IPS DF 6.9 (cell line): ENCODE measurements at places on chromosomes 1 and 21.

DNA sequence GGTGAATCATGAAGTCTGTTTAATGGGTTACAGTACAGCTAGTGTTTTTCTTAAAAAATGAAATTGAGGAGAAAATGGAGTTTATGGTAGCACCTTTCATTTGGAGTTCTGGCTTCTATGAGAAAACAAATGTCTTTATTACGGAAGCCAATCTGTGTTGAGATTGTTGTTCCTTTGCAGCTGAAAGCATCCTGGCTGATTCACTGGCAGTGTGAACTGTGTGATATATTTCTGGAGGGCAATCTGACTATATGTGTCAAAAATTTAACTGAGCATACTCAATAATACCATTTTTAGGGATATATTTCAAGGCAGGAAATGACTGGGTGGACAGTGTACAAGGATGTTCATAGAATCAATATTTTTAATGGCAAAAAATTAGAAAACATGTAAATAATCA, 46.6 kb upstream of the LYST start:
- no peaks in the 10 kb centered on the region for H3K36me3 ChIP-seq
- no peak for DNase-seq
- no peaks in the 10 kb centered on the region for H3K27me3 ChIP-seq

DNA sequence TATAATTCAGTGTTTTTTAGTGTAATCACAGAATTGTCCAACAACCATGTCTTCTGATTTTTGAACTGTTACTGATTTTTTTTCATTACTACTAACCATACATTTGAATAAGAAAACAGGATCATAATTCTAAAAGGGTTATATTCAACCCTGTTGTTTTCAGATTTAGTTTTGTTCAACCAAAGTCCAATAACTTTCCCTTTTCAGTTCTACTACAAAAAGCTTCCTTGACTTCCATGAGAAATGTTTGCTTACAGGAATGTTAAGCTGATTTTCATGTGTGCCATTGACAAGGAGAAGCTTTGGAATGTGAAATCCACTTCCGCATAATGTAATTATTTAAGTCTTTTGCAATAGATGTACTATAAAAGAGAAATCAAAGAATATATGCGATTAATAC, 72.0 kb upstream of the ZNF326 start:
- no peak overlapping the region for H3K27ac ChIP-seq
- no peaks in the 10 kb centered on the region for H3K27me3 ChIP-seq
- no peaks in the 10 kb centered on the region; the same call in 1 of the 2 replicates for H3K36me3 ChIP-seq
- peaks cover 6% of the 10 kb centered on the region for H3K4me1 ChIP-seq
- no peak overlapping the region for H3K4me3 ChIP-seq
- DNase-seq: no peak

DNA sequence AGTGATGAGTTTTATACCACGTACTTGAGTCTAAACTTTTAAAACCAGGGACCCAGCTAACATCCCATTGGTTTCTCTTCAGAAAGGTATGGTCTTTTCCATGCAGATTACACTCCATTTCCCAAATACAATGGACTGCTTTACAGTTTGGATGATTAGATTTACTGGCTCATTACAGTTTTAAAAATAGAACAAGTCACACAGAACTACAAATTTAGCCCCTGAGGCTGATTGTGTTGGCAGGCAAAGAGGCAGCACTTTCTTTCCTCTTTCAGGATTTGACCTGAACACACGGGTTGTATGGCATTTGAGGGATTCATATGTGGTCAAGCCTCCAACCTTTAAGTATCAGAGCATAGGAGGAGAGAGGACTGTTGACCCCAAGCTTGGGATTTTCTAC, 21.8 kb upstream of the VTCN1 start:
- H3K36me3 ChIP-seq: no peaks in the 10 kb centered on the region
- no peak for DNase-seq
- no peaks in the 10 kb centered on the region for H3K4me1 ChIP-seq
- no peak overlapping the region for H3K4me3 ChIP-seq
- H3K27ac ChIP-seq: no peak overlapping the region

GRCh38 chr1:92480813-92481598, 5.7 kb downstream of the GFI1 start:
- H3K27me3 ChIP-seq: peaks cover 83% of the 10 kb centered on the region
- no peaks in the 10 kb centered on the region for H3K36me3 ChIP-seq
- peaks cover 19% of the 10 kb centered on the region for H3K4me1 ChIP-seq
- H3K4me3 ChIP-seq: peak overlapping the region; percentile 27; the same call in 1 of the 2 replicates

- no peak for DNase-seq
- H3K36me3 ChIP-seq: no peaks in the 10 kb centered on the region
- no peaks in the 10 kb centered on the region for H3K4me1 ChIP-seq
- no peaks in the 10 kb centered on the region for H3K27me3 ChIP-seq
- no peak overlapping the region for H3K4me3 ChIP-seq
- no peak overlapping the region for H3K27ac ChIP-seq
These were observed 49.5 kb upstream of the TENT5C start for GRCh38 chr1:117556341-117556740.

DNA sequence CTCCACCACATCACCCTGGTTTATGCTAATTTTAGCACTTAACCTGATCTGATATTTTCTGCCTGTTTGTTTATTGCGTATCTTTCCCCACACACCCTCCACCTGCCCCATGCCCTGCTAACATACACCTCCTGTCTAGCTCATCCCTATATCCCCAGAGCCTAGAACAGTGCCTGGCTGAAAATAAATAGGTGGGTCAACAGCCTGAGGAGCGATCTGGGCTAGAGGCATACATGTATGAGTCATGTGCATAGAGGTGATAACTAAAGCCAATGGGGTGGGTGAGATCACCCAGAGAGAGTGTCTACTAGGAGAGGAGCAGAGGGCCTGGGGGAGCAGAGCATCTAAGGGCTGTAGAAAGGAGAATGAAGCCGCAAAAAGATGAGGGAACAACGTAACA, 2.7 kb downstream of the HTR1D start:
- H3K27ac ChIP-seq: no peak overlapping the region
- H3K36me3 ChIP-seq: no peaks in the 10 kb centered on the region
- no peak for DNase-seq
- peaks cover 4% of the 10 kb centered on the region; the same call in 1 of the 2 replicates for H3K4me1 ChIP-seq
- no peak overlapping the region for H3K4me3 ChIP-seq

- no peak overlapping the region for H3K27ac ChIP-seq
- H3K4me1 ChIP-seq: no peaks in the 10 kb centered on the region
- H3K36me3 ChIP-seq: no peaks in the 10 kb centered on the region
- H3K4me3 ChIP-seq: no peak overlapping the region
- H3K27me3 ChIP-seq: no peaks in the 10 kb centered on the region
These were observed 484.2 kb downstream of the SIPA1L2 start for GRCh38 chr1:232145768-232146167.

DNA sequence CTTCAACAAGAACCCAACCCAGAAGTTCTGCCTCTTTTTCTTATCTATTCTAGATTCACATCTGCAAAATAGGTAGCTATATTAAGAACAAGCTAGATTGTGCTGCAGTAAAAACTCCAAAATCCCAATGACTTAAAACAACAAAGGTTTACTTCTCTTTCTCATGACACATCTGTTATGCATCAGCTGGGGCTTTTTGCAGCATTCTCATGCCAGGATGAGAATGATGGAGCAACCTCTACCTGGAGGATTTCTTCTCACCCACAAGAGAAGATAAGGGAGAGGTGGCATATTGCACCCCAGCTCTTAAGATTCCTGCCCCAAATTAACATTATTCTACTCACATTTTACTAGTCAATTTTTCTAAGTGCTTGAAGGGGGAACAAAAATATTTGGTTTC, 152.3 kb upstream of the SPAG17 start:
- no peaks in the 10 kb centered on the region for H3K36me3 ChIP-seq
- no peak overlapping the region for H3K4me3 ChIP-seq
- H3K27me3 ChIP-seq: no peaks in the 10 kb centered on the region
- no peak for DNase-seq
- peaks cover 1% of the 10 kb centered on the region; the same call in 1 of the 2 replicates for H3K4me1 ChIP-seq
- H3K27ac ChIP-seq: no peak overlapping the region
